ENCODE measurements at places on chromosomes 1 and 21.

DNA sequence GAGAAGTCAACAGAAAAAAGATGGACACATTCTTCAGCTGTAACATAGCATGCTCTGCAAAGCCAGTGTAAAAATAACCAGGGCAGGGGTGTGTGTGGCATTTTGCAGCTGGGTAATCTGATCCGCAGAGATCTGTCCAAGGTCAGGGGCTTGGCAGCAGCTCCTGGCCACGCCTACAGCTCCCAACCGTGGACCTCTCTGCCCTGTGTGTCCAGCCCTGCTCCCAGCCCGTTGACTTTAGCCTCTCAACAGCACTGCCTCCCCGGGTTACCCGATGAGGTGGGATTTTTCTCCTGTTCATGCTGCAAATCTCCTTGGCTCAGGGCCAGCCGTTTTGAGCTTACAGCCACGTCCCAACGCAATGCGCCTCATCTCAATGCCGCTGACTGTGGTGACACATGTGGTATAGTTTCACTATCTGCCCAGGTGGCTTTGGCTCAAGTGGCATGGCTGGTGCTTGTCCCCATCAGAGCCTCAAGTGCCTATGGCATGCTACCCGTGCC, 68.1 kb downstream of the VWA5B1 start:
- DNase-seq: no peak

DNA sequence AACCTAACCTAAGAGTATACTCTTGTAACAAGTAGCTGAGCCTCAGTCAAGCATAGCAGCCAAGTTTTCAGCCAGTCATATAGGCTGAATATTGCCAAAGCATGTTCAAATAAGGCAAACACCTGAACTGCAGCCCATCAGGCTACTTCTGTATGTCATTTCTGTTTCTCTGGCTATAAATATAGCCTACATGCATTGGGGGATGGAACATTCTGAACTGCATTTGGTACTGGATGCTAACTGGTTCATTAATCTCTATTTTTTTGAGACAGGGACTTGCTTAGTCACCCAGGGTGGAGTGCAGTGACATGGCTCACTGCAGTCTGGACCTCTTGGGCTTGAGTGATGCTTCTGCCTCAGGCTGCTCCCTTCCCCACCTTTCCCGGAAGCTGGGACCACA, 37.3 kb downstream of the MAST2 start:
- no peak for DNase-seq

- no peak for DNase-seq
These were observed 165.8 kb downstream of the RRAGC start for GRCh38 chr1:38693759-38694158.

DNA sequence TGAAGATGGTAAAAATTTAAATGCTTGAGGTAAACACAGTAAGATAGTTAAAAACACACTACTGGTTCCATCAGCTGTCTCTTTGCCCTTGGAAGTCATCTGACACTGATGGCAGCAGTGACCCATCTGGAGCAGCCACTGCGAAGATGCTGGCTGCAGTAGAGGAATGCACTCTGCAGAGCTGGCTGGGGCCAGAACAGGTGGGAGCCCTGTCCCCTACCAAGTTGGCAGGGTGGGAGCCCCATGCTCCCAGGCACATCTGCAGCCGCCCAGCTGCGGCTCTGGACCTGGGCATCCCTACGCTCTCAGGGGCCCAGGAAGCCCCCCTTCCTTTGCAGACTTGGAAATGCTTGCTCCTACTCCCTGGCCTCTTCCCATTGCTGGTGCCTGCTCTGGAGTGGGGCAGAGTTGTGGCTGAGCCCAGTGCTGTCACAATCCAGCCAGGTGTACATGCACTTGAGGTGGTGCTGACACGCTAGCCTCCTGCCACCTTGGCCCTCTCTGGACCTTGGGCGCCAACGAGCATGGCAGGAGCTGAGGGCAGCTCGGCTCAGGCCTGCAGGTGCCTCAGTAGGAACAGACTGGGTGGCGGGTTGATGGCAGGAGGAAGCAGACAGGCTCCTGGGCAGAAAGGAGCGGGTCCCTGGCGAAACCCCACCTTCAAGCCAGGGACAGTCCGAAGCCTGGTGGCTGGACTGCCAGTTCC, 227.0 kb downstream of the FGGY start:
- no peak for DNase-seq

- DNase-seq: no peak
These were observed 30.2 kb upstream of the SFPQ start for GRCh38 chr1:35223084-35223630.

DNA sequence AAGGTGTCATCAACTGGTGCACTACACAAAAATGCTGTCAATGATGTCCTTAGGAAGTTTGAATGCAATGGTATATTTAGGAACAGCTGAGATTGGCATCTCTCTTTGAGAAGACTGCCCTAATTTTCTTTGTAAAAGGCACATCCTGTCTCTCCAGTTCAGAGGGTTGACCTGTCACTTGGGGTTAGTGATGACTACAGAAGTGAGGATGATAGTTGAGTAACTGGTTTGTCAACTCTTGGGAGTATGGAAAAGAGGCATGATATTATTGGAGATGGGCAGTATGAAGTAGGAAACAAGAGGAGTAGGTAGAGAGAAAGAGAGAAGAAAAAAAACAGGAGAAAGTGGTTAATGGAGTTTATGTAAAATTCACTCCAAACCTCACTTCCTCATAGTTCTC, 40.4 kb upstream of the PIGC start:
- DNase-seq: no peak

- DNase-seq: no peak
These were observed 7.3 kb downstream of the B3GALT2 start for GRCh38 chr1:193179094-193179493.

DNA sequence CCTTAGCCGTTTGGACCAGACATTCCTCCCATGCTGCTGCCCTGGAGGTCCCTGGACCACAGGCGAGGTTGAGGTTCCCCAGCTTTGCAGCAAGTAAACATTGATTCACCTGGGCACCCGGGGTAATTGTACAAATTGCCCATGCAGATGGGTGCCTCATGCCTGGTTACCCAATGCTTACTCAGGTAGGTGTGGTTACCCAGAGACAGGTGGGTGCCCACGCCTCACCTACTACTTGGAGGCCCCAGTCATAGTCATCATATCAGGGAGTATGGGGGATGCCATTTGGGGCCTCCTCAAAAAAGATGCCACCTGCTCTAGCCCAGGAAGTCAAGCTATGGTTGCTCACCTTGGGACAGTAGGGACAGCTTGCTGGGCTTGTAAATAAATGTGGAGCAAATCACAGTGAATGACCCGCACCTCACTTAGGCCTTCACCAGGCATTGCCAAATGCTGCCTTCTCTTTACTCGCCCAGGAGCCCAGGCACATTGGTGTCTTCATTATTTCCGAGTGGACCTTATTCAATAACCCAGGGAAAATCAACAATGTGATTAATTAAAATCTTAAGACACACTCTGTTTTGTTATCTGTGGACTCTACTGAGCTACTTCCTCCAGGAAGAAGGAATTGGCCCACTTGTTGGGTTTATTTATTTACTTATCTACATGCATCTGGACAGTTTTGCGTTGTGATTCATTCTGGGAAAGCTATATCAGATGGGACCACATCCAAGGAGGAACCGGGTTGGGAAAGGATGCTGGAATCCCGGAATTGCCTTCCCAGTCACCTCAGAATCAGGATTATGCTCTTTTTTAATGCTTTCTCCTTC, 35.6 kb upstream of the GRHL3 start:
- DNase-seq: peak; percentile 70

DNA sequence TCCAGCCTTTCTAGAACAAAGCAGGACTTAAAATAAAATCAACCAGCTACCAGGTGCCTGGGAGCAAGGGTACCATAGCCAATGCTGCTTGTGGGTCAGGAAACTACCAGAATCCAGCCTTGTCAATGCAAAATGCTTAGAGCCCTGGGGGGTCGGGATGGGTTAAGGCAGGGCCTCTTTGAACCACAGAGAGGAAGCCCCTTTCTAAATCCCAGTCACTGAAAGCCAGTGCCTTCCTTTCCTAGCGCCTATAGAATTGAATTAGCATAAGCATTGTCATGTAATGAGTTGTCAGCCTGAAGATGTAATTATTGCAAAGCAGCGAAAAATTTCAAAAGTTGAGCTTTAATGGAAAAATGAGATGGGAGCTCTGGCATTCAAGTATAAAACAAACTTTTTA, 176.6 kb upstream of the DAB1 start:
- no peak for DNase-seq

- DNase-seq: no peak
These were observed 394.9 kb downstream of the NPHP4 start for GRCh38 chr1:5597171-5597850.

- no peak for DNase-seq
These were observed 336.3 kb upstream of the NCAM2 start for GRCh38 chr21:20661745-20662422.

DNA sequence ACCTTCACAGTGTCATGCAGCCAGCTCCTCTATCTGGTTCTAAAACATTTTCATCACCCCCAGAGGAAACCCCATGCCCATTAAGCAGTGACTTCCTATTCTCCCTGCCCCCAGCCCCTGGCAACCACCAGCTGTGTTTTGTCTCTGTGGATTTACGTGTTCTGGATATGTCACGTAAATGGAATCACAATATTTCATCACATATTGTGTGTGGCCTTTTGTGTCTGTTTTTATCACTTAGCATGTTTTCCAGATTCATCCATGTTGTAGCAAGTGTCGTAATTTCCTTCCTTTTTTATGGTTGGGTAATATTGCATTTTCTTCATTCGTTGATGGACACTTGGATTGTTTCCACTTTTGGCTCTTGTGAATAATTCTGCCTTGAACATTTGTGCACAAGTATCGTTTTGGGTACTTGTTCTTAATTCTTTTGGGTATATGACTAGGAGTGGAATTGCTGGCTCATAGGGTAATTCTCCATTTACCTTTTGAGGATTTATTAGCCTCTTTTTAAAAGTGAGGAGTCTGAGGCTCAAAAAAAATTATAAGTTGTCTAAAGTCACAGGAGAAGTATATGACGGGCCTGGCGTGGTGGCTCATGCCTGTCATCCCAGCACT, 127.0 kb downstream of the MRPS6 start:
- no peak for DNase-seq

GRCh38 chr1:38549191-38549590, 310.4 kb downstream of the RRAGC start:
- DNase-seq: no peak

DNA sequence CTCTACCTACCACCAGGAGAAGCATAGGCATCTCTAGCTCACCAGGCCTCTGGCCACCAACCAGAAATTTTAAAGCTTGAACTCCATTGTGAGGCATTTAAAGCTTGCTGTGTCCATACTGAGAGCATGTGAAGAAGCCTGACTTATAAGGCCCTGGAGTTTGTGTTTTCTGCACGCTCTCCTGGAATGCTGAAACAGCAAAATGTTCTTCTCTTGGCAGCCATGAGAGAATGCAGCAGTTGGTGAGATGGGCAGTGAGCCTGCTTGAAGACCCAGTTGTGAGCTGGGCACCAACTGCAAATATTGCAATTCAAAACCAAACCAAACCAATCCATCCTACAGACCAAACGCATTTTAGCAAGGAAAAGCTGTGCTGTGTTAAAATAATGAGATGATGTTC, 170.0 kb upstream of the IVNS1ABP start:
- no peak for DNase-seq

DNA sequence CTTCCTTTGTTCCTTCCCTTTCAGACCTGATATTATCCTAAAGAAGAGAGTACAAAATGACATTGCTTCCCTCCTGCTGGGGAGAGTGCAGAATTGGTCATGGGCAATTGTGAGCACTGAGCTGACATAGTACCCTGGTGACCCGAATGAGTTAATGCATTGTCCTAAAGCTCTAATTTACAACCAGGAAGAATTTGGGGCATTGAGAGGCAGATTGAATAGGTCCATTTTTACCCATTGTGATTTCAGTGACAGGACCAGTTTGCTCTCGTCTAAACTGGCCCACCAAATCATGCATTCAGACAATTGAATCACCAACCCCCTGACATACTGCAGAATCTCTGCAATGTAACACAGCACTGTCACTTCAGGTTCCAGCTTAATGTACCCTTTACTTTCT, 497.4 kb downstream of the DPYD start:
- no peak for DNase-seq

DNA sequence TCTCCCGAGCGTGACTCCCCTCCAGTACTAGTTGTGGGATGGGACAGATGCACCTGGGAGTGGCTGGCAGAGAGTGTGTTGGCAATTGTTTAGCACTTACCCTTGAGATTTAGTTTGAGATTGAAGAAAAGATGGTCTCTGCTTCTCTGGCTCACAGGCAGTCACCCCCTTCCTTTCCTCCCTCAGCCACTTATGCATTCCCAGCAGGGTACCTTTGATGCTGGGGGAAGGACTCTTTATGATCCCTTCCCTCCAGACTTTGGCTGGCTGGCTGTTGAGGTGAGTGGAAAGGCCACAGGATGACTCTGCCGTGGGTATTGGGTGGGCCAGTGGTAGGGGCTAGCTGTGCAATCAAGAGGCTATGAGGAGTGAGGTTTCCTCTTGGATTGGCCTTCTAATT, 236.8 kb downstream of the CAMTA1 start:
- DNase-seq: no peak

DNA sequence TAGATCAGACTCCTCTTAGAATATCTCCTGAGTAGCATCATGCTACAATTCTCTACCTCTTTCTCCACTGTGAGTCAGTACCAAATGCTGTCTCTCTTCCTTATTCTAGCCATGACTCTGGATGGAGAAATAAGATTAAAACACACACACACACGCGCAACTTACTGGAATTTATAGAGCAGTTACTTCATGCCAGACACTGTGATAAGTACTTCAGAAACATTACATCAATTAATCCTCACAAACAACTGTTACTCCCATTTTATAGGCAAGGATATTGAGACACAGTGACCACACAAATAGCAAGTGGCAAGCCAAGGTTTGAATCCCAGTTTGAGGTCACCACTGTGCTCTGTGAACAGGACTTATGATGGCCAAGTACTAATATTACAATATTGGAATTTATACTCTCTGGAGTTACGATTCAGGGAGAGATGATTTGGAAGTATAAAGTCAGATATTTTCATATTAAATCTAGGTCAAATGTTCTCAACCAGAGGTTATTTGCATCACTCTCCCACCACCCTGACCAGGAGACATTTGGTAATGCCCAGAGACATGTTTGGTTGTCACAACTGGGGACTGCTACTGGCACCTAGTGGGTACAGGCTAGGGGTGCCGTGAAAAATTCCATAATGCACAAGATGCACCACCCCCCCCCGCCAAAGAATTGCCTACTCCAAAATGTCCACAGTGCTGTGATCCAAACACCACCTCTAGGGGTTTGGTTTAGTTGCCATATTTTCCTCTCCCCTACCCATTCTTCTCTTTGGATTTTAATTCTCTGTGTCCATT, 221.6 kb downstream of the LTN1 start:
- DNase-seq: no peak

DNA sequence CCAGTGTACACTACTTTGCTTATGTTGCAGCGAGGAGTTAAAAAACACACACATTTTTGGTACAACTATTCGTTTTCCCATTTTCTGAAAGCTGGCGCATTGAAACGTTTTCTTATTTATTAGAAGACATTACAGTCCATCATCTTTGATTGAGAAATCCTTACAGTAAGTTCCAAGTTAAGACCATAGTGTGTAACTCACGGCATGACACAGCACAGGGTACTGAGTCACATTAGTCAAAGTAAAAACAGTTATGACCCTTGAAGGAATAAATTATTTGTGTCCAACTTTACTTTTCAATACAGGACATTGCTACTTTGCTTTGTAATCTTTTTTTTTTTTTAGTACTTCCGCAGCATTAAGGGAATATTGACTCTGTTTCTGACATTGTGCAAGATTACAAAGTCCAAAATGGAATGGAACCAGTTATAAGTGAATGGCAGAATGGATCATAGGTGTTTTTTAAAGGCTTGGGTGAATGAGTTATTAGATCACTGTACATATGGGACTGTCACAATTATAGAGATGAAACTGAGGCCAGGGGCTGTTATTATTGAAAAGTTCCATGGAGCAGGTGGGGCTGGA, 11.7 kb downstream of the PTGFRN start:
- no peak for DNase-seq
